Activated naive CD4-positive, alpha-beta T cell (primary cell): ENCODE measurements at places on chromosomes 16 and 17.

DNA sequence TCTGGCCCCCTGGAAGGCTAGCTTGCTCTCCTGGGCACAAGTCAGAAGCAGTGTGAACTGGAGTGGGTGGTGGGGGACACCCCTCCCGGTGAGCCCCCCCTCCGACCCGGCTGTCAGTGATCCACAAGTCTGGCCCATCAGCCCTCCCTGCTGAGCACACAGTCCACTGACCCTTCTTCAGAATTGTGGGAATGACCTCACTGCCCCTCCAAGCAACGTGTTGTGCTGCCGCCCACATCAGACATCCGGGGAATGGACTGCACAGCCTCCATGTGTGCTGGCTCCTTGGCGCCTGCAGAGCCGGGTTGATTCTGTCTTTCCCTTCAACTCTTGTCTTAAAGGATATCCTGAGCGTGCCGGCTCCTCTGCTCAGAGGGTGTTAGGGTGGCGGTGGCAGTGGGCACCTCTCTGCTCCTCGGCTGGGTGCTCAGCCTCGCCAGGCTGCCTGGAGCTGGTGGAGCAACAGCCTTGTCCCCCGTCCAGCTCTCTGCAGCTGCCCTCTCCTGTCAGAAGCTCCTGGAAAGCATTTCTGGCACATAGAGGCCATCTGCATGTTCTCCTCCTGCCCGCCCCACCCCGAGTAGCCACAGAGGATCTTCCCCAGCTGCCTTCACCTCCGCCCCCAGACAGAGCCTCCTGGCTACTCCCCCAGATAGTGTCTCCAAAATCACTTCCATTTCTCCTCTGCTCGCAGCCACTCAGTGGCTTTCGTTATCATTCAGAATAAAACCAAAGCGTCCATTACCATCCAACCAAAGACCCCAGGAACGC lies 19.8 kb downstream of the NPTX1 start:
- no peak for DNase-seq

DNA sequence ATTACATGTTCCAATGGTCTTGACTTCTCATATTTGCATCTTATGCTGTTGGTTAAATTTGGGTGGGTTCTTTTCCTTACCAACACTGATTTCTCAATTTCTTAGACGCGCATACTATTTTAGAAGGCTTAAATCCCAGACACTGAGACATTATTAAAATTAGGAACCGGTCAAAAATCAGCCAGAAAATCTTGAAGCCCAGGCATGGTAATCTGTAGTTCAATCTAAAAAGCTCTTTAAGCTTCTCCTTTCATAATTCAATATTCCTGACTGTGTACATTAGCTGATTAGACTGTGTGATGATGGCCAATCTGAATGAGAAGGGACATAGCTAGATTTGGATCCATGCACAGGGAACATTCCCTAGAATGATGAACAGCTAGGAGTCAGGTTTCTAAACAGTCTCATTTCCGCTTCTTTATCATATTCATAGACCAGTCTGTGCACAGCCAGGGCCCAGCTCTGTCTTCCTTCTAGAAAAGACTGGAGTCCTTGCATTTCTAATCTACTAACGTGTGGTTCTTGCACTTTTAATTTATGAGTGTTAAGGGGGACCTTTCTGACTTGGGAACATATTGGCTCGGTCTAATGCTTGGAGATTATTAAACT lies 189.3 kb downstream of the AATF start:
- no peak for DNase-seq

GRCh38 chr17:75637143-75637538 lies 3.9 kb downstream of the SMIM5 start:
- DNase-seq = no peak

GRCh38 chr16:50298591-50299507 lies 32.5 kb downstream of the ADCY7 start:
- DNase-seq = no peak

- no peak for DNase-seq
Measured at GRCh38 chr16:9134306-9134705, 42.9 kb downstream of the HAPSTR1 start.

- DNase-seq = no peak
Measured at GRCh38 chr17:39277110-39277509, 51.4 kb upstream of the STAC2 start.
